ENCODE measurements at places on chromosomes 16 and 17. TPM values are rescaled to one million over a fixed set of nuclear protein-coding genes. Genes with fewer than 3 reads are reported as not detected.

- DNase-seq, result no peak
Measured at GRCh38 chr17:65371702-65372101, 189.7 kb downstream of the AXIN2 start.

DNA sequence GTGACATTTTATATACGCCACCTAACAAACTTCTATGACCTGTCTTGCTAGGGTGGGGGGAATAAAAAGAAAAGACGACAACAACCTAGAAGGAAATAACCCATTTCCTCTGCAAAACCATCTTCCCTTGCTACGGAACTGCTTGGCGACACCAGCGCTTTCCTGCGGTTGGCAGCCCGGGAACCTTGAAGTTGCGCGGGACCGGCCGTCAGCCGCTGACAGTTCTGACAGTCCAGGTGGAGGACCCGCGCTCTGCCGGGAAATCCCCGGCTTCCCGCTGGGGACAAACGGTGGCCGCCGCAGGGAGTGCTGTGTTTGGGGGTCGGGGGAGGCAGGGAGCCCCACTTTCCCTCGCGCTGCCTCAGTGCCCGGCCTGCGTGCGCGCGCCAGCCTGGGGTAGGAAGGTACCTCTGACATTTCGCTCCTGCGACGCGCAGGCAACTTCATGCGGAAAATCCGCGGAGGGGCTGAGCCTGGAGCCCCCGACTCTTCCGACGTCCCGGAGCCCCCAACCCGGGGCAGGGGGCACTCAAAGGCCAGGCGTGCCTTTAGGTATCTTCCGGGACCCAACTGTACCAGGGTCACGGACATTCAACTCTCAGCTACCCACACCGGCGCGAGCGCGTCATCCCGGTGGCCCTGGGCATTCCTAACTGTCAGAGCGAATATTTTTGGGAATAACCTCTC lies 516 bp downstream of the SLC16A6 start:
- peak; percentile 70 for DNase-seq

DNA sequence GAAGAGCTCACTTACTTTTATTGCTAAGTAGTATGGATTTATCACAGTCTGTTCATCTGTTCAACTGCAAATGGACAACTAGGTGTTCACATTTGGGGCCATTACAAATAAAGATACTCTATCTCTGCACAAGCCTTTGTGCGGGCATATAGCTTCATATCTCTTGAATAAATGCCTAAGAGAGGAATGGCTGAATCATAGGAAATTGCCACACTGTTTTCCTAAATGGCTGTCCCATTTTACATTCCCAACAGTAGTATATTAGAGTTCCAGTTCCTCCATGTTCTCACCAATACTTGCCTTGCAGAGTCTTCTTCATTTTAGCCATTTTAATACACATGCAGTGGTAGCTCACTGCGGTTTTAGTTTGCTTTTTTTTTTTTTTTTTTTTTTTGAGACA lies 20.5 kb downstream of the NSMCE1 start:
- DNase-seq, result no peak

DNA sequence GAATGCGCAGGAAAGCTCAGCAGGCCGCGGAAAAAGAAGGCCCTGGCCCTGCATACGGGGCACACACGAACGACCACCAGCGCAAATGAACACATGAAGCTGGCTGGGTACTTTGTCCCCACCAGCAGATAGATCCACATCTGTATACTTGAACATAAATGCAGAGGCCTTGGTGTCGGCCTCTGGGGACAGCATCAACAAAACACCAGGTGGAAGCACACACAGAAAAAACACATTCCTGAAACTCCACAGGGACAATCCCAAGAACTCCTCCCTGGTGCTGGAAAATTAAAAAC lies 606 bp upstream of the ZBTB4 start:
- no peak for DNase-seq

GRCh38 chr16:55041540-55042234 lies 111.0 kb downstream of the IRX5 start:
- no peak for DNase-seq

GRCh38 chr17:68535922-68536321 lies 23.7 kb downstream of the PRKAR1A start:
- DNase-seq, result no peak

DNA sequence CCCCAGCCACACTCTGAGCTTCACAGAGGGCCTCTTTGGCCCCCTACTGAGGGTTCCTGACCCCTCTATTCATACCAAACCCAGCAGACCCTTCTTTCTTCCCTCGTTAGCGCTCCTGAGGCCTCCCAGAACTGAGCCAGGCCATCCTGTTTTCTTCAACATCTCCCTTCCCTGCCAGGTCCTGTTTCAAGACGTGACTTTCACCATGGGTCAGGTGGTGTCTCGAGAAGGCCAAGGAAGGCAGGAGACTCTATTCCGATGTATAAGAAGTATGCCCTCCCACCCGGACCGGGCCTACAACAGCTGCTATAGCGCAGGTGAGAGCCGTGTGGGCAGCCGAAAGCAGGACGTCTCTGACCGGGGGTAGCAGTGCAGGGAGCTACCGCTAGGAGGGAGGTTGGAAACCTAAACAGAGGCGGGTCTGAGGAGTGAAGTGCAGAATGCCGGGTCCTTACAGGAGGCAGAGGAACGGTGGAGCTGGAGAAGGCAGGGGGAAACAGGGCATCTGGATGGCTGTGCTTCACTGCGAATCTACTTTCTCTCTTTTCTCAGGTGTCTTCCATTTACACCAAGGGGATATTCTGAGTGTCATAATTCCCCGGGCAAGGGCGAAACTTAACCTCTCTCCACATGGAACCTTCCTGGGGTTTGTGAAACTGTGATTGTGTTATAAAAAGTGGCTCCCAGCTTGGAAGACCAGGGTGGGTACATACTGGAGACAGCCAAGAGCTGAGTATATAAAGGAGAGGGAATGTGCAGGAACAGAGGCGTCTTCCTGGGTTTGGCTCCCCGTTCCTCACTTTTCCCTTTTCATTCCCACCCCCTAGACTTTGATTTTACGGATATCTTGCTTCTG lies 1.3 kb upstream of the SENP3 start:
- peak; percentile 76 for DNase-seq

HES7 gene
- not detected for total RNA-seq

DNA sequence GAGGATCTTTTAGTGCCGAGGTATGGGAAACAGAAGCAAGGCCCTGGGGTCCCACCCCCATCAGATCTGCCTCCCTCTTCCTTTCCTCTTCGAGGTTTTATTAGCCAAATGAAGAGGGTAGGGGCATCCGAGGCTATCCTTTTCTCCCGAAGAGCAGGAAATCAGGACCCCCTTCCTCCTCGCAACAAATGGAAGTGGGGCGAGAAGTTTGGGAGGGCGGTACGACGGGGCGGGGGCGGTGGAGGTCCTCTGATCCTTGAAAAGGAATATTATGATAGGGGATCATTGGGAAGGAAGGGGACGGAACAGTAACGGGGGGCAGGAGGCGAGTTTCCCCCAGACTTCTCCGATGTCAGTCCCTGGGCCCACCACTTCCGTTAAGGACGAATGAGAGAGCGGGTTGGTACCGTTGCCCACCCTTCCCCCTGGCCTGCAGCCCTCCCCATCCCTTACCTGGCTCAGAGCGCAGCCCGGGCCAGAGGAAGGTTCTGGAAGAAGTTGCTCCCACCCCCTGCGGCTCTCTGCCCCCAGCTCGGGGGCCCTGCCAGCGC lies 309 bp downstream of the FOXJ1 start:
- no peak for DNase-seq

ALOX15B gene
- not detected for total RNA-seq

GRCh38 chr17:10899281-10899680 lies 61.4 kb upstream of the PIRT start:
- DNase-seq, result no peak

DNA sequence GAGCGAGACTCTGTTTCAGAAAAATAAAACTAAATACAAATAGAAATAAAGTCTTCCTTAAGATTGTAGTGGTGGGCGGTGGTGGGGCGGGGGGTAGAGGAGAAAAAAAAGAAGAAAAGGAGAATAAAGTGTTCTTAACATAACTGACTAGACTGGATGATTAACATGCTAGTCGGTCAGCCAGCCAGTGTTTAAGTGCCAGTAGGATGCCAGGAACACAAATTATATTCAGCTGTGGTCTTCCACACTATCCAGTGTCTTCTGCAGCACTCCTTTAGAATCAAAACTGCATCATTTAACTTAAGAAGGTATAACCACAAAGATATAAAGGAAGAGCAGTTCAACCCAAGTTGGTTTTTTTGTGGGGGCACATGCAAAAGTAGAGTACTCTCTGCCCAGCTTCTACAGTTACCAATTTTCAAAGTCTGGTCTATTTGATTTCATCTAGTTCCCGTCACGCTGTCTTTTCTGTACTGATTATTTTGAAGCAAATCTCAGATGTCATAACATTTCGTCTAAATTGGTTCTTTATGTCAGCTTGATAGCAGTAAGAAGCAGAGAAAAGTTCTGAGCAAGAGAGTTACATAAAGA lies 15.8 kb downstream of the HEATR3 start:
- no peak for DNase-seq

GRCh38 chr17:17443173-17443572 lies 33.6 kb upstream of the MED9 start:
- DNase-seq, result no peak
